Stimulated activated CD4-positive, alpha-beta T cell treated with anti-CD3 and anti-CD28 coated beads, TNF-alpha, amount 100 ng/mL, for 4 hours (primary cell): ENCODE measurements at places on chromosomes 7 and 10.

- no peak for DNase-seq
Measured at GRCh38 chr10:104601166-104601565, 39.9 kb upstream of the SORCS3 start.

GRCh38 chr10:66964946-66965345 is 39.1 kb downstream of the LRRTM3 start:
- no peak for DNase-seq

GRCh38 chr10:15624401-15625196 is 95.1 kb downstream of the ITGA8 start:
- DNase-seq: no peak

- no peak for DNase-seq
Measured at GRCh38 chr7:108973075-108973474, 403.4 kb downstream of the DNAJB9 start.

GRCh38 chr7:98352621-98353020 is 48.3 kb downstream of the BAIAP2L1 start:
- DNase-seq: no peak

GRCh38 chr7:108347616-108348015 is 108.6 kb downstream of the NRCAM start:
- no peak for DNase-seq

- DNase-seq: no peak
Measured at GRCh38 chr10:34489411-34489810, 325.7 kb downstream of the PARD3 start.

DNA sequence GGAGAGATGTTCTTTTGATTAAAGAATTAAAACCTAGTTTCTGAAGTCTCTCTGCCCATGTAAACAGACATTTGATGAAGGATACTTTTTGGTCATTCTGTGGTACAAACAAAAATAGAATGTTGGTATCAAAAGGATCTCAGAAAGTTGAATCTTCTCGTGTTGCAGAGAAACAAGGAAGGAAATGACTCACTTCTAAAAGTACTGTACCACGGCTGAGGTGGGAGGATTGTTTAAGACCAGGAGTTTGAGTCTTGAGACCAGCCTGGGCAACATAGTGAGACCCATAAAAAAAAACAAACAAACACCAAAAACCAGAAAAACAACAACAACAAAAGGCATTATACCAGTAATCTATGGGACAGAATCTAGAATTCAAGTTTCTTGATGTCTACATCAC is 69.7 kb downstream of the PRSS58 start:
- no peak for DNase-seq

DNA sequence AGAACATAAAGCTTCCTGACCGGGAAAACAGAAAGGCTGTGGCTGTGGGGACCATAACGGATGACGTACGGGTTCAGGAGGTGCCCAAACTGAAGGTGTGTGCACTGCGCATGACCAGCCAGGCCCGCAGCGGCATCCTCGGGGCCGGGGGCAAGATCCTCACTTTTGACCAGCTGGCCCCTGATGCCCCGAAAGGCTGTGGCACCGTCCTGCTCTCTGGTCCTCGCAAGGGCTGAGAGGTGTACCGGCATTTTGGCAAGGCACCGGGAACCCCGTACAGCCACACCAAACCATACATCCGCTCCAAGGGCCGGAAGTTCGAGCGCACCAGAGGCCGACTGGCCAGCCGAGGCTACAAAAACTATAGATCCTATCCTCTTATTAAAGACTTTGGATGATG is 179.3 kb downstream of the PTN start:
- DNase-seq: no peak

GRCh38 chr10:89745903-89746302 is 44.5 kb downstream of the KIF20B start:
- DNase-seq: no peak

DNA sequence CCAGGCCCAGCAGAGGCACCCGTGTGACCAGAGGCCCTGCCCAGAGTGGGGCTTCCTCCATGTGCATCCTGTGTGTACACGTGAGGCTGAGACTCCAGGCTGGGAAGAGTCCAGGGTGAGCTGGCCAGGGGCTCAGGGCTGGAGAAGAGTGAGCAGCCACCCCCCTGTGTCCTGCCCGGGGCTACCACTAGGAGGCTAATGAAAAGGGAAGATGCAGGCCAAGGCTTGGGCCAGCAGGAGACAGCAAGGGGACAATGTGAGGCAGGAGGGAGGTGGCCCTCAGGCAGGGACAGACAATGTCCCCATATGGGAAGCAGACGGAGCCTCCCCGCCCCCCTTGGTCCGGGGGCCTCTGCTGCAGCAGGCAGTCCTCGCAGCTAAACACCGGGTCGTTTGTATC is 102.0 kb downstream of the HIF1AN start:
- no peak for DNase-seq

DNA sequence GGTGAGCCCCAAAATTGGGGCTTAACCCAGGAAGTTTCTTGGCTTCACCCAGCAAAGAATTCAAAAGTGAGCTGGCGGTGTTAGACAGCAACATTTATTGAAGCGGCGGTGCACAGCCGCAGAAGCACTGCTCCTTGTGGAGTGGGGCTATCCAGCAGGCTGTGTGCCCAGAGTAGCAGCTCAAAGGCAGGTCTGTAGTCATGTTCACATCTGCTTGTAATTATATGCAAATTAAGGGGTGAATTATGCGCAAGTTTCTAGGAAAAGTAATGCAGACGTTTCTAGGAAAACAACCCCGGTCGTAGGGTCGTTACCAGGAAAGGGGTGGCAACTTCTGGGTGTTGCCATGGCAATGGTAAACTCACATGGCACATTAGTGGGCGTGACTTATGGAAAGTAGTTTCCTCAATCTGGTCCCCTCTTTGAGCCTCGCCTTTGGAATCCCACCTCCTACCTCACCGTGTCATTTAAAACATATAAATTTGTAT is 13.7 kb upstream of the KBTBD2 start:
- peak; percentile 63 for DNase-seq

DNA sequence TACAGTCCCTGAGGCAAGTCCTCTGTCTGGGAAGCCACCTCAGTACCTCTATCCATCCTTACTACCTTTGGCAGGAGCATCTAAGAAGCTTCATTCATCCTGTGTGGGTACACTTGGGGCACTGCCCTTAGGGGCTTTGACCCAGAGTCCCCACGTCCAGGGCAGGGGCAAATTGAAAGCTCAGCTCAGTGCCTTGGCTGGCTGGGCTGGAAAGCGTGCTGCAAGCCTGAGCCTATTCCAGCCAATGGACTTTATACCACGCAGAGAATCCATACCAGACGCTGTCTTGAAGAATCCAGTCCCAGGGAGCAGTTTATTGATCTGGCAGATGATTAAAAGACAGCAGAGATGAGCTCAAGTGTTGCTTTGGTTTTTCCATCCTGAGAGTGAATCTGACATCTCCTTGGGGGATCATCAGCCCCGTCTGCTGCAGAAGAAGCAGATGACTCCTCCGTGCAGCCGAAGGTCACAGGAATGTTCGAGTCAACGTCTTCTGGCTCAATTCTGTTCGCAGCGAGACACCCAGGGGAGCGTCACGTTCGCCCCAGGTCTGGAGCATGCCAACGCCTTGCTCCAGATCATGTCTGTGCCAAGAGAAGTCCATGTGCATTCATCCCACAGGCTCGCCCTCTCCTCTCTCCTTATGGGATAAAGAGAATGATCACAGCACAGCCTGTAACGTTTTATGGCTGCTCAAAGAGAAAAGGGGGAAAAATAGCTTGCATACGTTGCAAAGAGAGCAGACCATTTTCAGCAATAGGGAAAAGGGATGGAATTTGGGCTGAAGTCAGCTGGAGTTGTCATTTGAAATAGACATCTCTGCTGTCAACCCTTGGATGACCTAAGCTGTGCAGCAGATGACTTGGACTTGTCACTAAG is 35.8 kb upstream of the LYZL1 start:
- no peak for DNase-seq

DNA sequence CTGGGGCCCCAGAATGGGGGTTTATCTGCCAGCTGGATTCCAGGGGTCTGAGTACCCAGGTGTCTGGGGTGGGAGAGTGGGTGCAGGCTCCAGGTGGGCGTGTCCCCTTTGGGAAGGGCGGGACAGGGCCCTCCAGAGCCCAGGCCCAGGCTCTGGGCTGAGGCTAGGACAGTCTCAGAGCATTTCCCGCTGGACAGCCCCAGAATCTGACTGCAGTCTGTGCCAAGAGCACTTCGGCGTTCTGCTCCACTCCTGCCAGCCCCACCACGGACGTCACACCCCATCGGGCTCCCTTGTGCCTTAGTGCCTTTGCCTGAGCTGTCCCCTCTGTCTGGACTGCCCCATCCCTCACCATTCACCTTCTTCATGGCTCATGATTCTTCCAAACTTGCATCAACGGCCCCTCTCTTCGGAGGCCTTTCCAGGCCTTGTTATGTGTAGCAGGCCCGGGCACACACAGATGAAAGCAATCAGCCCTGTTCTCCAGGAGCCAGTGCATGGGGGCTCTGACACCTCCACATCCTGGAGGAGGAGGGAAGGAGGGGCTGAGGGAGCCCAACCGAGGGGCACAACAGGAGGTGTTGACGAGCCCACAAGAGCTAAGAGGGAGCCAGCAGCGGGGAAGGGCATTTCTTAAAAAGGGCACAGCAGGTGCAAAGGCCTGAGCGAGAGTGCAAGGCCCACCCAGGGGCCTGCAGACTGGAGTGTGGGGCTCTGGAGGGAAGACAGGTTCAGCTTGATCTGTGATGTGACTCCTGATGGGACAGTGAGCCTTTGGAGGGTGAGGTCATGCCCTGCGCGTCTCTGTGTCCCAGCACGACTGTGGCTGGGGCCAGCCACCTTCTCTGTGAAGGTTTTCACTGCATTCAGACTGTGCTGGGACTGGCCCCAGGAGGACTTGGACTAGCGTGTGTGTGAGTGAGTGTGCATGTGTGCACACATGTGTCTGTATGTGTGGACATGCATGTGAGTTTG is 41.7 kb downstream of the GTF2IRD1 start:
- no peak for DNase-seq

- DNase-seq: peak; percentile 46
Measured at GRCh38 chr10:96374985-96375830, 16.4 kb upstream of the OPALIN start.

DNA sequence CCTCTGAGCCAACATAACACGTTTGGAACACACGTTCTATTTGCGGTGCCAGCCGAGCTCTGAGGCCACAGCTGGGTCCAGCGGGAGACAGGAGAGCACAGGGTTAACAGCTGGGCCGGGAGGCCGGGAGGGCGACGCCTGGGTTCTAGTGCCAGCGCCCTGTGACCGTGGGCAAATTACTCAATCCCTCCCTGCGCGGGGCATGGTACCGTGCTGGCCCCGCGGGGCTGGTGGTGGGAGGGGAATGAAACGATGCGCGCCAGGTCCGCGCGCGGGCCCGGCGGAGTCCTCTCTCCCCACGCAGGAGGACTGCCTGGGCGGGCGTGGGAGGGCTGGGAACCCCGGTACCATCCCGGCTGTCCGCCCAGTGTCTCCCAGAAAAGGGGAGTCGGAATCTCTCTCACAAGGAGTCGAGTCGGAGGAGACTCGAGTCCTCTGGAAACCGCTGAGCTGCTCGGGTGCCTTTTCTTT is 30.4 kb downstream of the LEP start:
- no peak for DNase-seq

- no peak for DNase-seq
Measured at GRCh38 chr10:132076578-132077081, 10.9 kb downstream of the JAKMIP3 start.

DNA sequence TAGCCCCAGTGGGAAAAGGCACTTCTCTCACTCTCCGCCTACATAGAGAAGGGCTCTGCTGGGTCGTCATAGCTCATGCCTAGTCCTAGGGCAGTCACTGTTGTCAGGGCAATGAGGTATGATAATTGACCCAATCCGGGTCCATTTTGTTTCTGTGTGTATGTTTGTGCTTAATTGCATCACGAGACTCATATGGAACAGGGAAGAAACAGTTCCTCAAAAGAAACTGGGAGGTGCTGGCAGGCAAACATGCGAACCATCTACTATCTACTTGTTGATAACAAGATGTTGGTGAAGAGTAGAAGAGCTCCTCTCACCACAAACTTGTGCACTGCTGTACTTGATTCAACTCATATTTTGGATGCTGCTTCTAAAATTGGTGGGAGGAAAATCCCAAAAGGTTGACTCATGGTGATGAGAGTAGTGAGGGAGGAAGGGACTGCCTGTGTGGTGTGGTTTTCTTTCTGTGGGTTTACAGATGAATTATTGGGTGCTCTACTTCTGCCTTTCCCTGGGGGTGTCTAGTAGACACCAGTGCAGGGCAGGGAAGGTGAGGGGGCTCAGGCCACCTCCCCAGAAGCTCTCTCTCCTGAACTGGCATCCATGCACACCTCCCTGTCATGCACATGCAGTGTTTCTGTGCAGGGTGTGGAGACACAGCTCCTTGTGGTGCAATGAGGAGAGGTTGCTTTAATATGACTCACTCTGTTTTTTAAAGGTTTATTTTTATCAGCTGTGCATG is 29.4 kb downstream of the LSMEM1 start:
- no peak for DNase-seq

DNA sequence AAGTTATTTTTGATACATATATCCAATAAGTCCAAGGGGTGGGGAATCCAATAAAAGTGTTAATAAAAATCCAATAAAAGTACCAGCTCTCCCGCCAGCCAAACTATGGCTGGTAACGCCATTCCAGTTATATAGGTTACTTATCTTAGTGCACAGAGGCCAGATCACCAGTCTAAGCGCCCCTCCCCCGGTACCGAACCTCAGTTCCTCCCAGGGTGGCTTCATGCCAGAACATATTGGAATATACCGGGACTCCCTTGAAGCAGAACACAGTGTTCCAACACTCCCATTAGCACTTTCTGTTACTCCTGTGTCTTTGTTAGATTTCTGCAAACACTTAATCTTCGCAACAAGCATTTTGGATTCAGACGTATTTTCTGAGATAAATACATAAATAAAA is 7.5 kb downstream of the FBH1 start:
- no peak for DNase-seq

DNA sequence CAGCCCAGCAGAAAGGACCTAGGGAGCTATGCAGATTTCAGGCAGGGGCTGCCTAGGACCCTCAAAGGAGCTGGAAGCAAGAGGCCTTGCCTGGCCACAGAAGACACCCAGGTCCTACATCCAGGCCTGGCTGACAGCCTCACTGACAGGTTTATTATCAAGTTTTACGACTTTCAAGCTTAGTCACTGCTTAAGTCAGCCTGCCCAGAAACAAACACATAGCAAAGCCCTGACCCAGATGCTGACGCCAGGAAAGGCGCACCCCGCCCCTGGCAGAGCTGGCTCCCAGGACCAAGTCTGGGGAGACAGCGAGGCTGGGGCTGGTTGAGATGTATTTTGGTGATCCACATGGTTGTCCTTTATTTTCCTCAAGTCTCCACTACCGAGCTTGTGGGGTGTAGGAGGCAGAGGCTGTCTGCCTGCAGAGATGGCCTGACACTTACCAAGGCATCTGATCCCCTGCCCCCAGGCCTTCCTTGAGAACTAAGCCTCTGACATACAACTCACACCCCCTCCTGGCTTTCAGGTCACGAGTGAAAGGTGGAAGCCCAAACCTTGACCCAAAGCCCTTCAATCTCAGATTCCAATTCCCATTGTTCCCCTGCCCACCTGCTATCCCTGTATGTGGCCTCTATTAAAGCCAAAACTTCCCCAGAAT is 80.7 kb upstream of the EMX2 start:
- no peak for DNase-seq
